ENCODE measurements at places on chromosomes 7 and 10. TPM values are rescaled to one million over a fixed set of nuclear protein-coding genes. Genes with fewer than 3 reads are reported as not detected.

Gene SPDYE2
- total RNA-seq = 0.47 TPM

Gene LIPJ
- total RNA-seq = 0.39 TPM

Gene SUN3
- not detected for total RNA-seq

Gene TUBB8
- total RNA-seq = 0.84 TPM

Gene AKR1C3
- not detected for total RNA-seq

Gene PSPH
- 4.1 TPM for total RNA-seq

Gene CDK14
- total RNA-seq = 174 TPM

Gene NPFFR1
- total RNA-seq = not detected
